Body of pancreas (tissue), 4 donors: ENCODE measurements at places on chromosomes 7 and 10. TPM values are rescaled to one million over a fixed set of nuclear protein-coding genes. Genes with fewer than 3 reads are reported as not detected.
A peak's percentile ranks its signal among the peaks of the same experiment; 100 is the strongest.

DNA sequence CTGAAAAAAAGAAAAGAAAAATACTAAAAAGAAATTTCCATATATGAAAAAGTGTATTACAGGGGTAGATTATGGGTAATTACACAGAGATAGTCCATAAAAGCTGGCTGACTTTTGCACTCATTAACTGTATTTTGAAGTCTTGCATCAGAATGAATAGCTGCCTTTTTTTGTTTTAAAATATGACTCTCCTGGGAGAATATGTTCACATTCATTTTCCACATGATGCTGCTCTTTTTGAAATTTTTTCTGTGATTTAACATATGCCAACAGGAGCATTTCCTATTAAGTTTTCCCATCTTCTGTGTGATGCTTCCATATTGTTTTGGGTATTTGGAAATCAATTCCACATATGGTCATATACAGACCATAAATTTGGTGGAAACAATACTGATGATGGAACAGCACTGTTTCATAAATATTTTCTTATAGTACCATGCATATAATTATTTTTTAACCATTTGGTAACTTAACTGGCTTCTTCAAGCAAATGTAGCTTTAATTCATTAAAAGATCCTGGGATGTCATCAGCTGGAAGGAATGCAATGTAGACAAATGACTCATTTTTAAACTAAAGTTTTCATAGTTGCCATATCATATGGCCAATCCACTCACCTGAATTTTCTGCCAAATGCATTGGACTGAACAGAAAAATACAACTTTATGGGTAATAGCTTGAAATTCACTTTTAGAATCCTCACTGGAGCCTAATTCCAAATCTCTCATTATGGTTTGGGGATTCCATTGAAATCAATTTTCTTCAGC lies 313.9 kb upstream of the GLI3 start:
- no peak for DNase-seq

DNA sequence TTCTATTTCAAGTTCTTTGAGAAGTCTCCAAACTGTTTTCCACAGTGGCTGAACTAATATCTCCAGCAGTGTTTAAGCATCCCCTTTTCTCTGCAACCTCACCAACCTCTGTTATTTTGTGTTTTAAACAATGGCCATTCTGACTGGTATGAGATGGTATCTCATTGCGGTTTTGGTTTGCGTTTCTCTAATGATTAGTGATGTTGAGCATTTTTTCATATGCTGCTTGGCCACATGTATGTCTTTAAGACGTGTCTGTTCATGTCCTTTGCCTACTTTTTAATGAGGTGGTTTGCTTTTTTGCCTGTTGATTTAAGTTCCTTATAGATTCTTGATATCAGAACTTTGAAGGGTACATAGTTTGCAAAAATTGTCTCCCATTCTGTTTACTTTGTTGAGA lies 156.6 kb upstream of the IMMP2L start:
- DNase-seq = no peak

- no peak for DNase-seq
Observed at GRCh38 chr10:71359364-71360046, 37.2 kb upstream of the CDH23 start.

DNA sequence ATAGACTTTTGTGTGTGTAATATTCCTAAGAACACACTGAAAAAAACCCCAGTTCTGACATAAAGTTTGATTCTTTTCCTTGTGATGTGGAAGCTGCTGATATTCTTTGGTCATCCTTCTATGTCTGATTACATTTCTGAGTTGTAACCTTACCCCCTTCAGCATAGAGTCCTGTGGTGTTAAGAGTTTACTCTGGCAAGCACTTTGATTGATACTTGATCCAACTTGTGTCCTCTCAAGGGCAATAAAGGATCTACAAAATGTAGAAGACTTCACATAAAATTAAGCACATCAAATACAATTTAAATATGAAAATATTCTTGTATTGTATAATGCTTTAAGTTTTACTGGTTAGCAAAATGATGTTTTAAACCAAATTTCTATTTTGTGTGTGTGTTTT lies 221.7 kb upstream of the DKK1 start:
- DNase-seq = no peak

- DNase-seq = no peak
Observed at GRCh38 chr7:108014215-108014614, 11.3 kb upstream of the LAMB1 start.

GRCh38 chr7:46145412-46145811 lies 224.3 kb upstream of the IGFBP3 start:
- peak; percentile 26 for DNase-seq

GRCh38 chr7:11667810-11668185 lies 164.2 kb downstream of the THSD7A start:
- no peak for DNase-seq

DNA sequence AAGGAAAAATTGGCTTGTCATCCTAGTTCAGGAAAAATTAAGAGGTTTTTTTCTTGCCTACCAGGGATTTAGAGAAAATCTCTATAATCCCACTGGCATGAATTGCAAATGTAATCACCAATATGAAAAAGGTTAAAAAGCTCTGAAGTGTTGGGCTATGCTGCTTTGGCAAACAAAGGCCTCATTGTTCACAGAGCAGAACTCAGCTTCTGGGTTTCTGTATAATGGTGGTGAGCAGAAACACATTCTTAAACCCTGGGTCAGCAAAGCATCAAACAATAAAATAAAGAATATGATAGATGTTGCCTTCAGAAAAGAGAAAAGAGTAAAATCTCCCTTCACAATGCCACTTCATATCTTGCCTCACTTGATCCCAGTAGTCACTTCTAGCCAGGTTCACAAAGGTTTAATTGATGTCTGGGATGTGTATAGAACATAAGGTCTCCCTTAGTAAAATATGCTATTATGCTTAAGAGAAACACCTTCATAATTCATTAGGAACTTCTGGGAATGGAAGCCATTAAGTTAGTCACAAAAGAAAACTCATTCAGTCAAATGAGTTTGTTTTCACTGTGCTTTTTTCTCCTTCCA lies 1255.5 kb upstream of the PHF14 start:
- no peak for DNase-seq

- DNase-seq = no peak
Observed at GRCh38 chr10:71920540-71921323, 43.5 kb upstream of the CHST3 start.

DNA sequence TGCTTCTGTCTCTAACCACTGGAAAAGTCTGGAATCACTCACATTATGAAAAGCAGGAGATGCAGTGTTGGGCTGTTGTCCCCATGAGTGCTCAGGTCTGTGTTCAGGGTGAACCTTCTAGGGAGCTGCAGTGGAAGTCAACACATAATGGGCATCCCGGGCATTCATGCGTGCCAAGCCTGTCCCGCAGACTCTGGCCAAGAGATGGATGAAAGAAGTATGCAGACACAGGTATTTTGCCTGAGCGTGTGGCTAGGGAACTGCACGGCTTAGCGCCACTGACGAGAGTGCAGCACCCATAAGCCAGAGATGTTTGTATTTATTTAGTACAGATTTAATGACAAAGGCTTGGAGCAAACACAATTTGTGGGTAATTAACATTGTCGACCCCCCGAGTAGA lies 84.7 kb downstream of the GPR26 start:
- no peak for DNase-seq

- DNase-seq = no peak
Observed at GRCh38 chr10:79275431-79275851, 71.8 kb upstream of the PPIF start.

DNA sequence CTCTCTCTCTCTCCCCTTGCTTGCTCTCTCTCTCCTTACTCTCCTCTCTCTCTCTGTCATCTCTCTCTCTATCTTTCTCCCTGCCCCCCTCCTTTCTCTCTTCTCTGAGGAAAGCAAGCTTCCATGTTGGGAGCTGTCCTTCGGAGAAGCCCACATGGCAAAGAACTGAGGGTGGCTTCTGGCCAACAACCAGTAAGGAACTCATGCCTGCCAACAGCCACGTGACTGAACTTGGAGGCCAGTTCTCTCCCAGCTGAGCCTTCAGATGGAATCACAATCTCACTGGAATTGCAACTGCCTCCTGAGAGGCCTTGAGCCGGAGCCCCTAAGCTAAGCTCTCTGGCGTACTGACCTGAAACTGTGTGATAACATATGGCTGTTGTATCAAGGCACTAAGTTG lies 12.0 kb upstream of the DHTKD1 start:
- peak; percentile 84 for DNase-seq

GRCh38 chr7:135862586-135863340 lies 114.2 kb upstream of the FAM180A start:
- no peak for DNase-seq

- peak; percentile 52 for DNase-seq
Observed at GRCh38 chr10:61903221-61903927, 1.9 kb downstream of the ARID5B start.

- no peak for DNase-seq
Observed at GRCh38 chr10:2798336-2799022, 268.9 kb upstream of the PFKP start.

- no peak for DNase-seq
Observed at GRCh38 chr10:122780391-122780790, 65.3 kb downstream of the CUZD1 start.

GRCh38 chr7:44048031-44048795 lies 3.7 kb downstream of the DBNL start:
- DNase-seq = no peak

DNA sequence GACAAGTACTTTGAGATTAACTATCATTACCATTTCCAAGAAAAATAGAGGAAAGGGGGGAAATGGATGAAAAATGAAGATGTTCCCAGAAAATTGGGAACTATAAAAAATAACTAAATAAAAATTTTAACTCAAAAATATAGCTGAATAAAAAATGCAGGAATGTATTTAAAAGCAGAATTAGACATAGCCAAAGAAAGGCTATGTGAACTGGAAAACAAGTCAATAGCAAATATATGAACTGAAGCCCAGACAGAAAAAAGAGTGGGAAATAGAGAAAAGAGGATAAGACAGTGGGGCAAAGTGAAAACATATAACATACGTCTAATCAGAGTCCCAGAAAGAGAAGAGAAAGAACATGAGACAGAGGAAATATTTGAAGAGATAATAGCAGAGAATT lies 10.3 kb downstream of the PPP1R3C start:
- no peak for DNase-seq

DNA sequence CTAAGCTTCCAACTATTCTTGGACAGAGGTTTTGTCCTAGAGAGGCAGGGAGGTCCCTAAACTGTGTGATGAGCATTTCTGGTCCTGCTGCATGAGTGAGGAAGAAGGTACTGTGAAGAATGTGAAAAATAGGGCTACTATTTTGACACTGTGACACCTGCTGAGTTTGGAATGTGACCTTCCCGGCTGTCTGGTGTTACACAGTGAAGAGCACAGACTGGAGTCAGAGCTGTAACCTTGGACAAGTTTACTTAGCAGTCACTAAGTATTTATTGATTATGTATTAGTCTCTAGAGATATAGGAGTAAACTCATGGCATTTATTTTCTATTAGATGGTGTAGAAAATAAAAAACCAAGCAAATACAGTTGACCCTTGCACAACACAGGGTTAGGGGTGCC lies 12.3 kb downstream of the GOLGA7B start:
- no peak for DNase-seq

Gene IFIT1B
- not detected for total RNA-seq

Gene CLDN4
- total RNA-seq = 76.8 TPM

Gene ADAMTS14
- 0.33 TPM for total RNA-seq

Gene SCIN
- total RNA-seq = 1.3 TPM

Gene NME8
- total RNA-seq = not detected

Gene TSPAN12
- 9.9 TPM for total RNA-seq
